ENCODE measurements at places on chromosomes 12 and 14. TPM values are rescaled to one million over a fixed set of nuclear protein-coding genes. Genes with fewer than 3 reads are reported as not detected.

Gene TDRD9
- 0.63 TPM for total RNA-seq

Gene PPFIA2
- total RNA-seq, result 1.1 TPM

Gene PPP4R4
- 0.13 TPM for total RNA-seq

Gene MAP3K9
- total RNA-seq, result 5.7 TPM

Gene GPR132
- 3.1 TPM for total RNA-seq

- peak; percentile 82 for DNase-seq
These were observed 5.7 kb downstream of the RAB35 start for GRCh38 chr12:120110550-120111501.

DNA sequence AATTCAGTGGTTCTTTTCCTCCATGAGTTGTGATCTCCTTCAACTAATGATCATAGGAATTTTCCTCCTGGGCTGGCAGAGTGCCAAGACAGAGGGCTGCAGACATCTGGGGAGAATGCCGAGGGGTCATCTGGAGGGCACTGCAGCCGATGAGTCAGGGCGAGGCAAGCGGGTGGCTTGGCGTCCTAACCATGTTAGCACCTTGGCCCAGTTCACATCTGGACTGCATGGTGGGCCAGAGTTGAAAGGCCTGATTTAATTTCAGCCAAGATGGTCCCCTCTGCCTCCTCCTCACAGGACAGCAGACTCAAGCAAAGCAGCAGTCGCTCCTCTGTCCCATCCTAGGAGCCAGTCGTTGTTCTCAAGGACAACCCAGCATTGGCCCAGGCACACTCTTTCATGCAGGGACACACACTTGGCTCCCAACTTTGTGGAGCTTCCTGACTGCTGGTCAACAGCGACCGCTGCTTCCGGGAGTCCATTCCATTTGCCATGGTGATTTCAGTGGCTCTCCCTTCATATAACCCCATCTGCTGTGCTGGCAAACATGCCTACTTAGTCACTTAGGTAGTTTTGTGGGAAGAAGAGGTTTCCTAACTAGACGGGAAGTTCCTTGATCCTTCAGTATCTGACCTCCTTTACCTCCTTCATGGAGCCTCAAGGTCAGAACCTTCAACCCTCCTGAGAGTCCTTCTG, 161.8 kb downstream of the TTC8 start:
- no peak for DNase-seq

GRCh38 chr14:76591266-76591665, 170.0 kb upstream of the VASH1 start:
- no peak for DNase-seq

Gene AQP2
- total RNA-seq, result not detected

- DNase-seq, result no peak
These were observed 29.1 kb downstream of the TMEM260 start for GRCh38 chr14:56608689-56609088.

GRCh38 chr14:105204206-105204930, 23.3 kb upstream of the NUDT14 start:
- peak; percentile 63 for DNase-seq

Gene UNC79
- 0.12 TPM for total RNA-seq

Gene FAM90A1
- not detected for total RNA-seq
